Hematopoietic multipotent progenitor cell treated with erythropoietin and hydrocortisone succinate and interleukin-3 and kit ligand, for 6 days (in vitro differentiated cells): ENCODE measurements at places on chromosomes 7 and 10.

DNA sequence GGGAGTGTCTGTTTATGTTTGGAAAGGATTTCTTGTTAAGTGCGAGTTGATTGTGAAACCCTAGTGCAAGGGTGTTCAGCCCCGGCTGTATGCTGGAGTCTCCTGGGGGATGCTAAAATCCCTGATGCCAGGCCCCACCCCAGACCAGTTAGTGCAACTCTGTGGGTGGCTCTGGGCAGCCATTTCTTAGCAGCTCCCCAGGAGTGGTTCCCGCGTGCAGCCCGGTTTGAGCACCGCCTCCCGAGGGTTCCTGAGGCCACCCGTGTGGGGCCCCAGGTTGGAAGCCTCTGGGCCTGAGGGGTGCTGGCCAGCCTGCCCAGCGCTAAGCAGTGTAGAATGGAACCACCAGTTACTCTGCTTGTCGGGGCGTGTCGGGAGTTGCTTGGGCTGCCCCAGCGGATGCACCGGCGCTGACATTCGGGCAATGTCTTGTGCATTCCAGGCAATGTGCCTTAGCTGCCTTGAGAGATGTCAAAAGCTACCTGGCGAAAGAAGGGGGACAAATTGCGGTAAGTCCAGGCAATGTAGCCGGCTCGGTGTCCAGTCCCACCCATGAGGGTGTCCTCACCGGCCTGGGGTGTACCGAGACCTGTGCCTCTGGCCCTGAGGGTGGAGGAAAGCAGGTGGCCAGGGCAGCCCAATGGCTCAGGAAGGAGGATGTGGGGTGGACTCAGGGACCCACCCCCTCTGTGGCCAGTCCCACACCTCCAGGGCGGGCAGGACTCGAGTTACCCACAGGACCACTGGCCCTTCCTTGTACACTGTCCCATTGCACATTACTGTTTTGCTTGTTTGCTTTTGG lies 13.2 kb downstream of the PFKFB3 start:
- no peak for DNase-seq

- DNase-seq: no peak
Measured at GRCh38 chr7:41416208-41416595, 286.7 kb downstream of the INHBA start.

DNA sequence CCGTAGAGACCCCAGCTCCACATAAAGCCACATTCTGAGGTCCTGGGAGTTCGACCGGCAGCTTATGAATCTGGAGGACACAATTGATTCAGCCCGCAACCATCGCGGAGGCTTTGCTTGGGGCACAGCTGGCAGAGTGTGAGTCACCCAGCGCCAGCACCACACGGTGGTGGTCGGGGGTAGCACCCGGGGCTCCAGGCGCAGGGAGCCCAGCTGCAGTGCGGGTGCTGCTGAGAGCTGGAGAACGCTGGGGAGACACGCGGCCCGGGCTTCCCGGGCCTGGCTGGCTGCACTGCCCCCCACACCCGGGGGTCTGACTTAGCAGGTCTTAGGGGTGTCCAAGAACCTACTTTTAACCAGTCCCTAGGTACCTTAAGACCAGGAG lies 87.9 kb downstream of the PAXIP1 start:
- no peak for DNase-seq

- peak; percentile 92 for DNase-seq
Measured at GRCh38 chr7:75642810-75643486, 95.8 kb downstream of the HIP1 start.

- peak; percentile 81 for DNase-seq
Measured at GRCh38 chr10:97297556-97298222, 5.3 kb upstream of the ARHGAP19 start.

DNA sequence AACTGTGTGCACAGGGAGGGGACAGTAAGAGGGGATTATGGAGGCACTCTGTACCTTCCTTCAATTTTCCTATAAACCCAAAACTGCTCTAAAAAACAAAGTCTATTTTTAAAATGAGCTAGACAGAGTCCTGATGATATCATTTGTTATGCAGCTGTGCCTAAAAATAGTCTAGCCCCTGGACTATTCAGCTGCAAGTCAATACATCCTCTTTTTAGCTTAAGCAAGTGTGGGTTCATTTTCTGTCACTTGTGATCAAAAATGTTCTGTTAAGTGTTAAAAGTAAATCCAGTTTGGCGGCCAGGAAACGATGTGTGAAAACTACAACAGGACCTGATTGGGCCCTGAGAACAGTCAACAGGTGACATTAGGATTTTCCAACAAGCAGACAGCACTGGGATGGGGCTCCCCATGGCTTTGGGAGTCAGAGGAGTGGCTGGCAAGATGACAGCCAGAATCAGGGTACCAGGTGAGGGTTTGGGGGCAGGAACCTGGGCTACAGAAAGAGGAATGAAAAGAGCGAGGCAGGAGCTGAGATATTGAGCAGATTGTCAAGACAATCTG lies 33.9 kb downstream of the FAM107B start:
- peak; percentile 10 for DNase-seq

DNA sequence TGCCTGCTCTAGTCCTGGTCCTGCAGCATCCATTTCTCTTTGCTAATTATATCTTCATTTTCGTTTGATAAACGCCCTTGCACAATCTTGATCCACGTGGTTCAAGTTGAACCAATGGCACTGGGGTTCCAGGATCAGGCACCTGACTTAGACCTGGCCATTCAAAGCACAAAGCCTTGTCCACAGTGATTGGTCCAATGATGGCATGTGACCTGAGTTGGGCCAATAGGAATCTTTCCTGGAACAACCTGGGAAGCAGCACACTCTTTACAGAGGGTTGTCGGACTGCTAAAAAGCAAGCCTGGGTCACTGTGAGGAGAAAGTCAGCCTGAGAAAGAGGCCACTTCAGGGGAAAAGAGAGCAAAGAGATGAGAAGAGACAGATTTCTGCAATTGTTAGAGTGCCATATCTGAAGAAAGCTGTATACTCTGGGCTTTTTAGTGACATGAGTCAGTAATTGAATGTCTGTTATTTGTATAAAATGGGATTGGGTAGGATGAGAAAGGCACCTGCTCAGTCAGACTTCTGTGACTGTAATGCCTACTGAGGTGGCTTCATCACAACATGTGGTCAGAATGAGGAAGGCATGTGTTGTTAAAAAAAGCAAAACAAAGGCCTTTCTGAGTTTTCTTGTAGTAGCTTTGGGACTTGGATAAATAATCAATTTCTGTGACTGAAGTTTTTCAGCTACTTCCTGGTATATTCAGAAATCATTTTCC lies 4.4 kb upstream of the STEAP4 start:
- no peak for DNase-seq

GRCh38 chr7:148348466-148348865 lies 242.1 kb upstream of the C7orf33 start:
- DNase-seq: no peak
